ENCODE measurements at places on chromosomes 3 and 15.

GRCh38 chr15:63180746-63181145, 8.7 kb upstream of the RAB8B start:
- no peak for DNase-seq

DNA sequence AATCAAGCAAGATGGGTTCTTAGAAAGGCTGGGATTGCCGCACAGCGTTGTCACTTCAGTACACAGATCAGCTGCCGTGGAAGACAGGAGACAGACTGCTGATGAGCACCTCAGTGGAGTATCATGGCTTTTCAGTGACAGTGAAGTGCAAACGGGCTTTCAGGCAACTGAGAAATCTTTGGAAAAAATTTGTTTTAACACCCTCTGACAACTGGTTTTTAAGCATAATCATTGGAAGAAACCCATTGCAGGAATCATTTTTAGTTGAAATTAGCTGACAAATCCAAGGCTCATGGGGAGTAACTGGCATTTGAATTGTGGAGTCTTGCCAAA, 418.8 kb downstream of the OTOL1 start:
- DNase-seq = no peak

GRCh38 chr3:179182902-179183301, 34.7 kb downstream of the PIK3CA start:
- DNase-seq = no peak

GRCh38 chr3:139772539-139773500, 95.0 kb upstream of the NMNAT3 start:
- DNase-seq = no peak

GRCh38 chr3:65625305-65625704, 413.4 kb downstream of the MAGI1 start:
- DNase-seq = no peak

GRCh38 chr15:25596644-25597562, 158.1 kb upstream of the UBE3A start:
- no peak for DNase-seq

DNA sequence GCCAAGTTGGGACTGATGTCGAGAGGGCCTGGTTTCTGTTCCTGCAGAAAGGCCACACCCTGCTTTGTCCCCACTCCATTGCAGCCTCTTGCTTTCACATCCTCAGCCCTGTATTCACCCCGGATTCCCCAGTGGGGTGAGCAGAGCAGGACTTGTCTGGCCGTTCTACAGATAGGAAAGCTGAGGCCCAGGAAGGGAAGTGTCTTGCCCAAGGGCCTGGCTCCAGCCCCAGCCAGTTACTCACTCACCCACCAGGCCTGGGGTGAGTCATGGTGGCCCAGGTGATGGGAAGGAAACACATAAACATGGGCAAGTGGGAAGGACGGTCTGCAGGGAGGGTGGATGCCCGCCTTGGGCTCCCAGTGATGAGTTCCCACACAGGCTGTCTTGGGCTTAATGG, 6.1 kb upstream of the DUSP7 start:
- no peak for DNase-seq

- peak; percentile 69 for DNase-seq
Measured at GRCh38 chr3:141402476-141403171, 34.3 kb downstream of the ZBTB38 start.

- DNase-seq = no peak
Measured at GRCh38 chr15:83100097-83100646, 7.3 kb upstream of the TM6SF1 start.

DNA sequence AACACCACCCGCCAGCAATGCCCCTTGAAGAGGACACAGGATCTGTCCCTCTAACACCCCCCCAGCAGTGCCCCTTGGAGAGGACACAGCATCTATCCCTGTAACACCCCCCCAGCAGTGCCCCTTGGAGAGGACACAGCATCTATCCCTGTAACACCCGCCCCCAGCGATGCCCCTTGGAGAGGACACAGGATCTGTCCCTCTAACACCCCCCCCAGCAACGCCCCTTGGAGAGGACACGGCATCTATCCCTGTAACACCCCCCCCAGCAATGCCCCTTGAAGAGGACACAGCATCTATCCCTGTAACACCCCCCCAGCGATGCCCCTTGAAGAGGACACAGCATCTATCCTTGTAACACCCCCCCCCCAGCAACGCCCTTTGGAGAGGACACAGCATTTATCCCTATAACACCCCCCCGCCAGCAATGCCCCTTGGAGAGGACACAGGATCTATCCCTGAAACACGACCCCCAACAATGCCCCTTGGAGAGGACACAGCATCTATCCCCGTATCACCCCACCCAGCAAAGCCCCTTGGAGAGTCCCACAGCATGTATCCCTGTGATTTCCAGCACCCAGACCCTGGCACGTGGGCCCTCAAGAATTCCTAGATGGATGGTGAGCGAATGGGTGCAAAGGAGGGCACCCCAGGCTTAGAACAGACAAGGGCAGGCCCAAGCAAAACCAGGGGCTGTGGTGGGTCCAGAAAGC, 26.9 kb downstream of the TNK2 start:
- DNase-seq = no peak

- DNase-seq = no peak
Measured at GRCh38 chr3:15384510-15385237, 42.7 kb downstream of the METTL6 start.

DNA sequence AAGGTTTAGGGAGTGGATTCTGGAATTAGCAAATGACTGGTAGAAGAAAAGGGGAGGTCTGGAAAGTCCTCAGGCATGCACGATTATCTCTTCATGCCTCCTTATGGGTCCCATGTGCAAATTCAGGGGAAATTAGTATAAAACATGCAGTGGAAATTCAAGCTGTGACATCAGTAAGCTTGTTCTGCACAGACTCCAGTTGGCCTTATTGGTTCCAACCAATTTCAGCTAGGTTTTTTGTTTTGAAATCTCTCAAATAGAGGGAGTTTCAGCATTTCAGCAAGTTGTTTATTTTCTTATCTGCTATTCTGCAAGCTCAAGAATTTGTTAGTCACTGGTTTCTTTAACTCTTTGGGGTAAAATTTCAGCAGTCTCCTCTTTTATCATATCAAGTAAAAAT, 774 bp upstream of the TMCO5A start:
- DNase-seq = no peak

DNA sequence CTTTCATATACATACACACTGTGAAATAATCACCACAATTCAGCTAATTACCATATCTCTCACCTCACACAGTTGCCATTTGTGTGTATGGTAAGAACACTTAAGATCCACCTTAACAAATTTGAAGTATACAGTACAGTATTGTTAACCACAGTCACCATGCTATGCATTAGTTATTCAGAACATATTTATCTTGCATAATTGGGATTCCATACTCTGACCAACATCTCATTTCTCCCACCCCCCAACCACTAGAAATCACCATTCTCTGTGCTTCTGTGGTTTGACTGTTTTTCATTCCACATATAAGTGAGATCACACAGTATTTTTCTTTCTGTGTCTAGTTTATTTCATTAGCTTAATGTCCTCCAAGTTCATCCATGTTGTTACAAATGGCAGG, 247.7 kb upstream of the CTNNB1 start:
- no peak for DNase-seq

GRCh38 chr3:182242489-182242942, 530.8 kb downstream of the SOX2 start:
- DNase-seq = no peak

DNA sequence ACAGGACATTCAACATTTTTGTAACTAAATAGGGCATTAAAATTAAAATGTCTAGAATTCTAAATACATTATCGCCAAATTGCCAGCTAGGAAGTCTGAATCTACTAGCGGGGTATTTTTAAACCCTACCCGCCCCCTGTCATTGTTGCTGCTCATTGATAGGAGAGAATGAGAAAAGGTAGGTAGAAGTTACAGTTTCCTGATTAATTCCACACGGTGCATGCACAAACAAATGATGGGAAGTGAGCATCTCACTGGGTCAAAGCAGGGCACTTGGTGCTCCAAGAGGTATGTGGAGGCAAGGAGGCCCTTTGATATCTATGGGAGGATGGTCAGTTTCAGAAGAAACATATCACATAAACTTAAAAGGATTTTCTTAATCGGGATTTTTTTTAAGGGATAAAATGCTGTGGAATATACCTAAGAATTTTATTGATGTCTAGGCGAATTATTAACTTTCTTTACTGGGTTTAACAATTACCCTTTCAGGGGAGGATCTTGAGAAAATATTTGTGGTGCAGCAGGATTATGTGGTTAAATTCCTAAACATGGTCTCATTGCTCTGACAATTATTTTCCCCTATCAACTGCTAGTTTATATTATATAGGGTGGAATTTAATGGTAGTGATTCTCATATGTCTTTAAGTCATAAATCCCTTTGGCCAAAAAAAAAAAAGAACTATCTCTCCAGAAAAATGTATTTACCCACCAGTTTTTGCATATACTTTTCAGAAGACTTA, 236.0 kb upstream of the GOLGA6L4 start:
- no peak for DNase-seq

GRCh38 chr3:45944830-45945620, 1.8 kb downstream of the CXCR6 start:
- DNase-seq = no peak

DNA sequence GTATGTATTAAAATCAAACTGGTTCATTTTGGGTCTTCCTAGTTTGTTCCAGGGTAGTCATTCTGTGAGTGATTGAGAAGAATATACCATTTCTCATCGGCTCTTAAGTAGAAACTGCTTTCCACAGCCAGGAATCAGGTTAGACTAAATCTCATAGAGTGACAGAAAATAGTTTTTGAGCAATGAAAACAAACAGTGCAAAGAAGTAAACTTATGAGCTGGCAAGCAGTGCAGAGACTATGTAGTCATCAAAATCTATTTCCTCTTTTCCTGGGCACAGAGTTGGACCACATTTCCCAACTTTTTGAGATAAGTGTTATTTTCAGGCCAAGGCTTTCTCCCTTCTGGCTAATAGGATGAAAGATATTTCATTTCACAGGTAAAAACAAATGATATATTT, 66.5 kb downstream of the UBE3A start:
- no peak for DNase-seq

- DNase-seq = no peak
Measured at GRCh38 chr15:51460796-51461195, 119.3 kb downstream of the GLDN start.

DNA sequence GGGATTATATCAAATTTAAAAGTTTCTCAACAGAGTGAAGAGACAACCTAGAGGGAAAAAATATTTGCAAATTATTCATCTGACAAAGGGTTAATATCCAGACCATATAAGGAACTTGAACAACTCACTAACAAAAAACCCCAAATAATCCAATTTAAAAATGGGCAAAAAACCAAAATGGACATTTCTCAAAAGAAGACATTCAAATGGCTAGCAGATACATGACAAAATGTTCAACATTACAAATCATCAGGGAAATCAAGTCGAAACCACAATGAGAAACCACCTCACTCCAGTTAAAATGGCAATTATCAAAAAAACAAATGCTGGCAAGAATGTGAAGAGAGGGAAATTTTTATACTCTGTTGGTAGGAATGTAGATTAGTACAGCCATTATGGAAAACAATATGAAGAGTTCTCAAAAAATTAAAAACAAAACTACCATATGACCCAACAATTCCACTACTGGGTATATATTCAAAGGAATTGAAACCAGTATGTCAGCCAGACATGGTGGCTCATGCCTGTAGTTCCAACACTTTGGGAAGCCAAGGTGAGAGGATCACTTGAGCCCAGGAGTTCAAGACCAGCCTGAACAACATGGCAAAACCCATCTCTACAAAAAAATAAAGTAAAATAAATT, 88.5 kb downstream of the CSNK1G1 start:
- DNase-seq = no peak

DNA sequence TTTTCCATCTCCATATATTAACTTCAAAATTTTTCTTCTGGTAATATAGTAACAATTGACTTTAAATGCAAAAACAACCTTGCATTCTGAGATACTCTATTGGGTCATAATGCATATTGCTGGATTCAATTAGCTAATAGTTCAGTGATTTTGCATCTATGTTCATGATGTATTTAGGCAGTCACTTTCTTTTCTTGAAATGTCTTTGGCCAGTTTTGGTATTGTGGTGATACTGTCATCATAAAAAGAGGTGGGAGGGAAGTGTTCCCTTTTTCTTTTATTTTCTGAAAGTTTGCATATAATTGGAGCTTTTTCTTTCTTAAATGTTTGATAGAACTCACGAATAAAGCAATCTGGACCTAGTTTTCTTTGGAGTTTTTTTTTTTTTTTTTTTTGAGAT, 67.4 kb upstream of the ZNF148 start:
- DNase-seq = no peak

GRCh38 chr3:171125010-171125409, 98.5 kb upstream of the SLC2A2 start:
- no peak for DNase-seq

- no peak for DNase-seq
Measured at GRCh38 chr15:83285284-83285978, 967 bp upstream of the BNC1 start.

DNA sequence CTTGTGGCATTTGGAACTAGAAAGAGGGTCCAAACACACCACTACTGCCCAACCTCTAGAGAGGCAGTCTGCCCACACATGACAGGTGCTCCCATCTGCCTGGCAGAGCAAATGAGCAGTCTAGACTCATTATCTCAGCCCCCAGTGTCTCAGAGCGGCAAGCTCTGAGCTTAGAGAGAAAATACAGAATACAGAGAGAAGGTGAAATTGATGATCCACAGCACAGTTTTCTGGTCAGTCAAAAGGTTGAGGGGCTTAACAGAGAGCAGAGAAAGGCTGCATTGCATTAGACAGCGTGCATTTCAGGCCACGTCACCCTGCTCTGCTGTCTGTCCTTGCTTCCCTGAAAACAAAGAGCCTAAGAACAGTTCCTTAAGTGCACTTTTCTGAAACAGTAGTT, 135.1 kb downstream of the KCNMB2 start:
- no peak for DNase-seq

GRCh38 chr3:123489400-123490004, 40.6 kb upstream of the ADCY5 start:
- DNase-seq = no peak

DNA sequence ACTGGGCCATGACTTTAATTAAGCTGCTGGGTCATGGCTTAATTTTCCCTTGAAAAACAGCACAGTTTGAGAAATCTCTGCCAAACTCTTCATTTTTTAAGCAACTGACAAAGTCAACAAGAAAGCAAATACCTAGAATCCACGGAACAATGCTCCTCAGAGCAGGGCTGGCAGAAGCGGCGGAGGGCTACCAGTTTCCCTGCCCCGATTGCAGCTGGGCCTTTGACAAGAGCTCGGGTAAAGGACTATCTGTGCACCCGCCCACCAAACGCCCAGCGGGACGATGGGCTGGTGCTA, 1.2 kb downstream of the GOLIM4 start:
- no peak for DNase-seq

GRCh38 chr3:188191460-188191859, 37.5 kb downstream of the LPP start:
- DNase-seq = no peak

GRCh38 chr3:187795207-187795960, 50.1 kb upstream of the BCL6 start:
- no peak for DNase-seq

- DNase-seq = peak; percentile 34
Measured at GRCh38 chr3:172098698-172099494, 59.5 kb downstream of the FNDC3B start.

DNA sequence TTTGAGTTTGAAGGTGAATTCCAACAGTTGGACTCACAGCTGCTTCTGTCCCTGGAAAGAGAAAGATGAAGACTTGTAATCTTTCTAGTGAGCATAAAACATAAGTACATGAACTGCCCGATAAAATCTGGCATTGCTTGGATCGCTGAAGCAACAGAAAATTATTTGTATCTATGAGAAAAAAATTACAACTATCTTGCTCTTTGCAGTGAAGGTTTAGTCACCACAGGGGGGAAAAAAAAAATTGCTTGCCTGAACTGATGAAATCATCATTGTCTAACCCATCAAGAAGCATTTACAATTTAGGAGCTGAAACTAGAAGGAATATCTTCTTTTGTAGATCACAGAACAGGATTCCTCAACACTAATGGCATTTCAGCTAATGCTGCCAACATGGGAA, 20.0 kb downstream of the TMEM207 start:
- no peak for DNase-seq

Data from NCI-H526 treated with DMSO at 0.1 percent for 48 hours (cell line).